RWPE2 (cell line): ENCODE measurements at places on chromosomes 16 and 17.

GRCh38 chr17:29150161-29150560 is 30.0 kb downstream of the MYO18A start:
- H3K36me3 ChIP-seq, result no peaks in the 10 kb centered on the region
- DNase-seq, result no peak
- H3K27me3 ChIP-seq, result no peaks in the 10 kb centered on the region
- peaks cover 43% of the 10 kb centered on the region for H3K4me1 ChIP-seq
- H3K27ac ChIP-seq, result peak overlapping the region; percentile 91

DNA sequence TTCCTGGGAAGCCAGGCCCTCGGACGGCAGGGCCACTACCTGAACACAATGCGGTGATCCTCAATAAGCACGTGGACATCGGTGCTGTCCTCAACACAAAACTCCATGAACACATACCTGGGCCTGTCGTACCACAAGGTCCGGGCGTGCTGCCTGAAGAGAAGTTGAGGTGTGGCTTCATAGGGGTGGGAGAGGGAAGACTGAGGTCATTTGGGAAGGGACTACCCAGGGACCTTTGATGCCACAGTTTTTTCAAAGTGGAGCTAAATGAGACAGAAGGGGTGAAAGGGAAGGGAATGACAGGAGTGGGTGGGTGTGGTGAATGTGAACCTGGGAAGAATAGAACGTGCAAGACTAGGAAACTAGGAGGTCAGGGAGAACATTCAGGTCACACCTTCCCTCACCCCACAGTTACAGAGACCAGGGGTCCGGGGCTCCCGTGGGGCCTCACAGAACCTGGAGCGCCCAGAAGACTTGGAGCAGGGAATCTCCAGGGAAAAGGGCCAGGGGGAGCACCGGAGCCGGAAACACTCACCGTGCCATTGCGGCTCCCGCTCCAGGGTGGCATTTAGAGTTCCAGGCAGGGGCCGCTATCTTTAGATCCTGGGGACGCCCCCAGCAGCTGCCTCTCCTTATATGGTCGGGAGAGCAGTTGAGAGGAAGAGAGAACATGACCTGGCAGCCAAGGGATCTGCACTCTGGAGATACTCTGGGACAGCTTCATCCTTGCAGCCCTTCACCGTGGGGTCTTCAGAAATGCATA is at the start of gene PTGES3L:
Gene PTGES3L (minus strand): TSS at position 570 of the 763 bp plus-strand sequence. CDS start 27 bp downstream, at position 543.
- H3K27me3 ChIP-seq, result no peaks in the 10 kb centered on the region
- H3K4me3 ChIP-seq, result peak within 1 kb of the TSS; percentile 96
- peaks cover 4% of the 10 kb centered on the region for H3K4me1 ChIP-seq
- no peak for DNase-seq
- peak within 1 kb of the TSS; percentile 75 for H3K27ac ChIP-seq
- peaks cover 19% of the 10 kb centered on the region for H3K36me3 ChIP-seq

DNA sequence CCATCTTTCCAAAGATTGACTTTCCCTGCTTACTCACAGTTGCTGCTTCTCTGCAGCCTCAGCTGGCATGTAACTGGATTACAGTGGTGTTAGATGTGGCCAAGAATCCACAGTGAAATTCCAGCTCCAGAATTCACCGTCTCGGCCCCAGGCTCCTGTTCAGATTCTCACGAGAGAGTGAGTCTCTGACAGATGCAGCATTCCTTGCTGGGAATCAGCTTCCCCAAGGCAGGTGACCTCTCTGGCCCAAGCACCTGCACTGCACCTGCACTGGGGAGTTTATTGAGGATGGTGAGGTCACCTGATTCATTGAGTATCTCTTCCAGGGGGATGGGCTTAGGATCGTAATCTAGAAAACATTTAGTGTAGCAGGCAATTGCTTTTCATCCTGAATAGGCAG is 600.5 kb upstream of the RBFOX1 start:
- H3K4me1 ChIP-seq, result no peaks in the 10 kb centered on the region
- H3K27ac ChIP-seq, result no peak overlapping the region
- no peaks in the 10 kb centered on the region for H3K27me3 ChIP-seq
- no peaks in the 10 kb centered on the region for H3K36me3 ChIP-seq
- DNase-seq, result no peak

DNA sequence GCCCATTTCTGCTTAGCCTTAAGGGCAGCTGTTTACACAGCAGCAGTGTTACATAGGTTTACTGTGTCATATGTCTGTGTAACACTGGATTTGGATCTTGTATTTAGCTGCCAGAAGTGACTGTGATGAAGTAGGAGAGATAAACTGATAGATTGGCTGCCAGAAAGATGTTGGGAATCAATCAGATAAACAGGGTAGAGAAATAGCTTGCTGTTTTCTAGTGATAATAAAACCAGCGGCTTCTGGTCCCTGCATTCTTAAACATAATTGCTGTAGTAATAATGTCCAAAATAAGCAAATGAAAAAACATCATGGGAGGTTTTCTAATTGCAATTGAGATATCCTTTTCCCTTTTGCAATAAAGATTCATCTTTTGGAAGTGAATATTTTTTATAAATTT is 68.7 kb downstream of the AATF start:
- no peaks in the 10 kb centered on the region for H3K27me3 ChIP-seq
- H3K4me1 ChIP-seq, result no peaks in the 10 kb centered on the region
- no peak overlapping the region for H3K4me3 ChIP-seq
- H3K27ac ChIP-seq, result no peak overlapping the region
- no peak for DNase-seq
- H3K36me3 ChIP-seq, result peaks cover 19% of the 10 kb centered on the region

GRCh38 chr16:2779978-2780898 is 3.2 kb upstream of the ELOB start:
- no peaks in the 10 kb centered on the region for H3K27me3 ChIP-seq
- H3K36me3 ChIP-seq, result peaks cover 11% of the 10 kb centered on the region
- peak; percentile 42 for DNase-seq
- H3K4me1 ChIP-seq, result peaks cover 4% of the 10 kb centered on the region
- H3K4me3 ChIP-seq, result no peak overlapping the region
- no peak overlapping the region for H3K27ac ChIP-seq

DNA sequence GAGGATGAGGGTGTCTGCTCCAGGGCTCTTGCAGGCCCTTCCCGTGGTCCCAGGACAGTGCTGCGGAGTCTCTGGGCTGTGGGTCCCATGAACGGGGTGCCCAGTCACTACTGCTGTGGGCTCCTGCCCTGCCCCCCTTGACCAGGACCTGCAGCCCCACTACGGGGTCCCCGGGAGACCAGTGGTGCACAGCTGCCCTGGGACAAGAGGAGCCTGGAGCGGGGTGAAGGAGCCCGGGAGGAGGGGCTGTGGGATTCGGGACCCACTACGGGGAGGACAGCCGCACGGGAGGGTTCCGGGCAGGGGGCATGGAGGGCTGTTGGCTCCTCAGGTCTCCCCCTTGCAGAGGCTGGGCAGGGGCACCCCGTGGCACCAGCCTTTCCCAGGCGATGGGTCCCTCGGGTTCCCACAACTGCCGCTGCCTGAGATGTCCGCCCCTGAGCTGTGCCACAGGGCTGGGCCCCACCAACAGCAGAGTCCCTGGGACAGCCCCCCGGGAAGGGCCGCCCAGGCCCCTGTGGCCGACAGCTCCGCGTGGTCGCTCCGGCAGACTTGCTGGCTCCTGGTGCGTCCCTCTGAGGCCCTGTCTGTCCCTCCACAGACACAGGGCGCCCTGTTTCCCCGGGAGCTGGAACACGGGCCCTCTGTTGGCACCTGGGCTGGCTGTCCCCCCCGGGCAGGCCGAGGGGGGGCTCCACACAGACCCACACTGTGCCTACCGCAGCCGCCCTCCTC is 52.1 kb upstream of the GNG13 start:
- H3K4me1 ChIP-seq, result no peaks in the 10 kb centered on the region
- H3K36me3 ChIP-seq, result no peaks in the 10 kb centered on the region
- DNase-seq, result no peak
- no peaks in the 10 kb centered on the region for H3K27me3 ChIP-seq

DNA sequence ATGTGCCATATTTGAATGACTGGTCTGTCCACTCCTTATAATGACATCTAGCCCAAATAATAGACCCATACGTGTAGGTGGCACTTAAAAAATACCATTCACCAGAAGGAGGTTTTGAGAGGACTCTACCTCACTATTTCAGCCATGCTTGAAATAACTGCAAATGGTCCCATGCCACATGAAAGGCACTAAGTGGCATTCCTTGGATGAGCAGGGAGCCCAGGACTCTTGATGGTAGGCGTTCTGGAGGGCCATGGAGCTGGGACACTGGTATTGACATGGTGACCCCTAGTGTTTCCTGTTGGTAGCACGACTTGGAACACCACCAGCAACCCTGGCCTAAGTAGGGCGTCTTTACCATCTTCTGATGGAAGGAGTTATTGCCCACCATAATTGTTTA is 148.7 kb upstream of the ZFHX3 start:
- DNase-seq, result no peak
- H3K27ac ChIP-seq, result no peak overlapping the region
- H3K36me3 ChIP-seq, result no peaks in the 10 kb centered on the region
- no peaks in the 10 kb centered on the region for H3K4me1 ChIP-seq
- H3K27me3 ChIP-seq, result no peaks in the 10 kb centered on the region

DNA sequence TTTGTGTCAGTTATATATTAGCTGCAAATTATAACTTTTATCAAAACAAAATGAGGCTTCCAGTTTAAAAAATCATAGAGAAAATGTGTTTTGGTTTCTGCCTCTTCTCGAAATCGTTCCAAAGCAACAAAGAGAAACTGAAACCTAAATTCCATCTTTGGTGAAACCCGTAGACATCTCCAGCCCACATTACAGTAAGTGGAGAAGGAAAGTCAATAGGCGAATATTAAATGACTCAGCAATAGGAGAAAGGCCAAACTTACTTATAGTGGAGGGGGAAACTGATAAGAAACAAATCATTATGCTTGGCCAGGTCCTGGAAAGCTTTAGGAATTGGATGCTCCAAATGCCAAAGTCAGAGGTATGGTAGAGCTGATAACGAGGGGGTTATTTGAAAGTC is 103.0 kb upstream of the SHISA6 start:
- no peak for DNase-seq
- H3K4me3 ChIP-seq, result no peak overlapping the region
- H3K4me1 ChIP-seq, result no peaks in the 10 kb centered on the region
- H3K27me3 ChIP-seq, result no peaks in the 10 kb centered on the region

GRCh38 chr17:72725433-72726068 is 366.9 kb downstream of the SLC39A11 start:
- peak overlapping the region; percentile 49 for H3K27ac ChIP-seq
- no peaks in the 10 kb centered on the region for H3K27me3 ChIP-seq
- peaks cover 15% of the 10 kb centered on the region for H3K4me1 ChIP-seq
- H3K4me3 ChIP-seq, result no peak overlapping the region
- no peaks in the 10 kb centered on the region for H3K36me3 ChIP-seq
- DNase-seq, result no peak

DNA sequence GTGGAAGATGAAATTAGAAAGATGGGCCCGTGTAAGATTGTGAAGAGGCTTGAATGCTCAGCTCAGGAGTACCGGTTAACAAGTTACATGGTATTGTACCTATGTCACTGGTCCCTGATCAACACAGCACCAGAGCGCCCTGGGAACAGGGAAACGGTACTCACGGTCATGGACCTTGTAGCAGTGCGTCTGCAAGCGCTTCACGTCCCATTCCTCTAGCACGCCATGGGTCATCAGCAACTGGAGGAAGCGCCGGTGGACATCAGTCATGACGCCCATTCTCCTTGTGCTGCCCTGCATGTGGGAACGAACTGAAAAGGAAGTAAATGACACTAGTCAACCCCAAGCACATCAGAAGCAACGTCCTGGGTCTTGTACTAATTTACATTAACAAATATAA is 11.3 kb downstream of the NSMCE1 start:
- H3K4me1 ChIP-seq, result peaks cover 26% of the 10 kb centered on the region
- peaks cover 35% of the 10 kb centered on the region for H3K36me3 ChIP-seq
- DNase-seq, result no peak
- peak overlapping the region; percentile 85 for H3K27ac ChIP-seq
- no peak overlapping the region for H3K4me3 ChIP-seq

DNA sequence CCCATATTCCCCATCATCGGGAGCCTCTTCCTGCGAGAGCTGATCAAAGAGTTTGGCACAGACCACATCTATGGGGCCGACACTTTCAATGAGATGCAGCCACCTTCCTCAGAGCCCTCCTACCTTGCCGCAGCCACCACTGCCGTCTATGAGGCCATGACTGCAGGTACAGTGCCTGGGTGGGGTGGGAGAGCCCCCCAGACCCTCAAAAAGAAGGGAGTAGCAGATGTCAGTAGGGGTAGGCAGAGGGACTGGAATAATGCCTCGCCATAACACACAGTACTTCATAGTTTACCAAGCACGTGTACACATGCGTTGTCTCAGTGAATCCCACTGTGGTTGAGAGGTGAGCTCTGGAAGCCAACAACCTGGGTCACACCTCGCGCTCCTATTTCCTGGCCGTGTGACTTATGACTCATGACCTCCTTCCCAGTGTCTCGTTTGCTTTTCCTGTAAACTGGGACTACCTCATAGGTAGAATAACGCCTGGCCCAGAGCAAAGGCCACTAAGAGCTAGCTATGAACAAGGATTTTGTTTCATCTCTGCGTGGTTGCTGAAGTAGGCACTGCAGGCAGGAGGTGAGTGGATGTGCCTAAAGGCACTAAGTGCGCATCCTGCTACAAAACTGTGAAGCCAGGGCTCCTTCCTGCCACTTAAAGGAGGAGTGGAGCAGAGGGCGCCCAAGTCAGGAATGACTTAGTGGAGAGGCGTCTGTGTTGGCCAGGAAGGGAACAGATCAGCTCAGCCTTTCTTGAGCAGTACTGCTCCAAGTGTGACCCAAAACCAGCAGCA is 5.2 kb downstream of the NAGLU start:
- H3K4me1 ChIP-seq, result peaks cover 6% of the 10 kb centered on the region
- H3K36me3 ChIP-seq, result peaks cover 9% of the 10 kb centered on the region
- no peaks in the 10 kb centered on the region for H3K27me3 ChIP-seq
- DNase-seq, result no peak

DNA sequence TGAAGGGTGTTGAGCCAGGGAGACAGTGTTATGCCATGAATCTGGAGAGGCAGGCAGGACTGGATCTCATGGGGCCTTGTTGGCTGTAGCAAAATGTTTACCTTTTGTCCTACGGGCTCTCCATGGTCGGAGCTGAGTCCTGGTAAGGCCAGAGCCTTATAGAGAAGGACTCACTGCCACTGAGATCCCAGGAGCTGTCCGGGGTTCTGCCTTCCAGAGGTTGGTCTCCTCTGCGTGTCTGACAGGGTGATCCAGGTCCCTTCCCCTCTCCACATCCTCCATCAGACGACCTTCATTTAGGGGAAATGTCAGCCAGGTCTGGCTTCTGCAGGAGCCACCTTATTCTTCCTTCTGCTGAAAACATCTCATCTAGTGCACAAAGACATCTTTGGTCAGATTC is 285.2 kb upstream of the N4BP1 start:
- no peak overlapping the region for H3K27ac ChIP-seq
- H3K4me3 ChIP-seq, result no peak overlapping the region
- no peak for DNase-seq

DNA sequence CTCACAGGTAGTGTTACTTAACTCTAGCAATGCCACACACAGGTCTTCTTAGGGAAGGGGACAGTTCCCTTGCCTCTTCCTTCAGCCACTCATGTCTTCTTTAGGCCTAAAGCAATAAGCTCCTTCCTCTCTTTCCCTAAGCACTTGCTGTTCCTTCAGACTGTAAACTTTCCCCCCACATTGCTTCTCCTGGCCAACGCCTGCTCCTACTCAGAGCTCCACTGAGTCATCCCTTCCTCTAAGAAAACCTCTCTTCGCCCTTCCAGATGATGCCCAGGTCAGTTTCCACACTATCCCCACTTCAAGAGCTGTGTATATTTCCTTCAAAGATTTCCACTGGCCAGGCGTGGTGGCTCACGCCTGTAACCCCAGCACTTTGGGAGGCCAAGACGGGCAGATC is 12.5 kb upstream of the EPOP start:
- H3K27ac ChIP-seq, result no peak overlapping the region
- no peaks in the 10 kb centered on the region for H3K27me3 ChIP-seq
- no peak for DNase-seq
- H3K4me3 ChIP-seq, result no peak overlapping the region
- no peaks in the 10 kb centered on the region for H3K36me3 ChIP-seq
- no peaks in the 10 kb centered on the region for H3K4me1 ChIP-seq

GRCh38 chr16:9761870-9762269 is 420.4 kb downstream of the GRIN2A start:
- no peaks in the 10 kb centered on the region for H3K27me3 ChIP-seq
- no peak overlapping the region for H3K4me3 ChIP-seq
- H3K4me1 ChIP-seq, result no peaks in the 10 kb centered on the region
- DNase-seq, result no peak
